A549 treated with CORT108297 at 1 μM for 4 hours (cell line): ENCODE measurements at places on chromosomes 7 and 10. TPM values are rescaled to one million over a fixed set of nuclear protein-coding genes. Genes with fewer than 3 reads are reported as not detected.

Gene ZNRF2
- total RNA-seq = 5.1 to 7.2 TPM (median 6.4 TPM) in 5 replicates

Gene DLG5
- total RNA-seq = 28.1 to 35.4 TPM (median 31.7 TPM) in 5 replicates

Gene OPN1SW
- total RNA-seq = not detected in 5 replicates

Gene RHOBTB1
- total RNA-seq = 6.4 to 8.6 TPM (median 8.1 TPM) in 5 replicates

Gene PCGF5
- 32.2 to 36.9 TPM (median 35.9 TPM) in 5 replicates for total RNA-seq

Gene DRGX
- total RNA-seq = 0.06 to 0.09 TPM in 2 of 5 replicates, not detected in the others

Gene BAZ1B
- total RNA-seq = 50.4 to 65.4 TPM (median 57.5 TPM) in 5 replicates

Gene CACNB2
- 0.05 TPM in 1 of 5 replicates, not detected in the others for total RNA-seq

Gene SSC4D
- 0.88 to 1.5 TPM (median 1.1 TPM) in 5 replicates for total RNA-seq
